ENCODE measurements at places on chromosomes 16 and 17.
A peak's percentile ranks its signal among the peaks of the same experiment; 100 is the strongest.

DNA sequence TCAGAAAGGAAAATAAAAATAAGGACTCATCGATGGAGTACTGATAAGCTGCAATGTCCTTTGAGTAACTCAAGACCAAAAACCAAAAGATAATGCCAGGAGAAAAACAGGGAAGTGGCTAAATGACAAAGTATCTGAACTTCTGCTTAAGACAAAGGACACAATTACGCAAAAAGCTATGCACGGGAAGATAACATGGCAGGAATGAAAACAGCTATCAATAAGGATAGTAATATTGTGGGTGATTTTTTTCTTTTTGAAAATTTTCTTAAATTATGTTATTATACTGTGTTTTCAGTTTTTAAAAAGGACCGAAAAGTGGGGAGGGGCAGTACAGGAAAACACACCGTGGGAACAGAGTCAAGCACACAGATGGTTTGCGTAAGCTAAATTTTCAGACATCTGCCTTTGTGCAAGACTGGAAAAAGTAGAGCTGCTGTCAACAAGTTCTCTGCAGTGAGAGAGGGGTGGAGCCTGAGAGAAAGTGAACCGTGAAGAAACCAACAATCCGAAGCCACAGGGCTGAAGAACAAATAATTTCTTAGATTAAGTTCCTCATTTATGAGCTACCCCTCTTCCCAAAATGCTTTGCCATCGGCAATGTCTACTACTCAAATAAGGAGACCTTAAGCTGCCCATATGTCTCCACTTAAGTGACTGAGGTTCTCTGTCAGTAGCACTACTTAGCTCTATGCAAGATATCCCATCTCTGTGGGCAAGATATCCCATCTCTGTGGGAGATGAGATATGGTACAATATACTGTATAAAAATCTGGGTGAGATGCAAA lies 99.9 kb upstream of the CORO6 start:
- no peak for DNase-seq

- no peak for DNase-seq
Measured at GRCh38 chr17:7552621-7553051, 3.8 kb downstream of the TNFSF12 start.

- DNase-seq = no peak
Measured at GRCh38 chr16:79876332-79876730, 275.8 kb upstream of the MAF start.

DNA sequence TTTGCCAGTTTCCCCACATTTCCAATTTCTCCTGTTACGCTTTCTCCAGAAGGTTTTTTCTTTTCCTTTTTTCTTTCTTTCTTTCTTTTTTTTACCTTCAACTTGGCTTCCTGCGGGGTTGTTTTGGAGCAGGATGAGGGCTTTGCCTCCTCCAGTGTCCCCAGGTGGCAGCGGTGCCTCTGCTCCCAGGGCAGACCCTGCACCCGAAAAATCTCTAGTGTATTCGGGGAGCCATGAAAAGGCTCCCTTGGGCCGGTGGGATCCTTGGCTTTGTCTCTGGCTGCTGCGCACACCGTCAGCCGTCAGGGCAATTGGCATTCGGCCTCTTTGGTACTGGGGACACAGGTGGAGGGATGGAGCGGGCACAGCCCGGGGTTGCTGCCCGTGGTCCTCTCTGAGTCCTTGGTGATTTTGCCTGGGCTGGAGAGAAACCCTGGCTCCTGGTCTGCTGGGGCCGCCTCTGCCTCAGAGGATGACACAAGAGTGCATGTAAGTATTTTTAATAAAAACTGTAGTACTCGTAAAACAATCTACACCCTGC lies 846 bp downstream of the ITGB3 start:
- DNase-seq = no peak

GRCh38 chr17:56786989-56787482 lies 46.7 kb downstream of the C17orf67 start:
- peak; percentile 66 for DNase-seq

DNA sequence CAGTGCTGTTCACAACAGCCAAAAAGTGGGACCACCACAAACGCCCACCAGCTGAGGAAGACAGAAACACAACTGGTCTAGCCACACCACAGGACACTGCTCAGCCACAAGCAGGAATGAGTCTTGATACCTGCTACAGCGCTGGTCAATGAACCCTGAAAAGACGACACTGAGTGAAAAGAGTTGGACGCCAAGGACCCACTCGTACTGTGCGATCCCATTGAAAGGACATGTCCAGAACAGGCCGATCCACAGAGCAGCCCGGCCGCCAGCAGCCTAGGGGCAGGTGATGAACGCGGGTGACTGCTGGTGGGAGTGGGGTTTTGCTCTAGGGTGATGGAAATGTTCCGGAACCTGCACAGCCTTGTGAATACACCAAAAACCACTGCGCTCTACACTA lies 10.6 kb upstream of the SLC38A8 start:
- DNase-seq = no peak

DNA sequence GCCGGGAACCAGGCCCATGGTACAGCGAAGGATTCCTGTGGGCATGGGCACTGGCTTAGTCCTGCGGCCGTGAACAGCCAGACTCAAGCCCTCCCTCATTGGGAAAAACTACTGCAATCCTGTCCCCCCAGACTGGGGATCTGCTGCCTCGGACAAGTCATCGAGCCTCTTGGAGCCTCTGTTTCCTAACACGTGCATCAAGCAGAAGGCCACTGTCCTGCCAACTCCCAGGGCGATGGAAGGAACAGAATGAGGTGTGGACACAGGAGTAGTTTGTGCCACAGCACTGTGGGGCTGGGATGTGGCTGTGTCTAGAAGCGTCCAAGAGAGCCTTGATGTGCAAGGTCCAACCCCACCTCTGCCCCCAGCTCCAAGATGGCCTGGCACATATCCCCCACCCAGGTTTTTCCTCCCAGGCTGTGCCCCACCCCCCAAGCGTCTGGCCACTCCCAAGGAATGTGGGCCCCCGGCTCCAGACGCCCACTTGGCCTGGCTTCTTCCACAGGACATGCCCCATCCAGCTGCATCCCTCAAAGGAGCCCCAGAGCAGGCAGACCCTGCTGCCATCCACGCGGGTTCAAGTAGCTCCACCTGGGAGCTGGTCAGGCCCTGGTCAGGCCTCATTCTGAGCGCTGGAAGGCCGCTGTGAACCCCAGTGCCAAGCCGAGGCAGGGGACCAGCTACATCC lies 3.4 kb downstream of the CAMKK1 start:
- no peak for DNase-seq

GRCh38 chr17:75516619-75517296 lies 430 bp downstream of the TSEN54 start:
- DNase-seq = no peak

- DNase-seq = no peak
Measured at GRCh38 chr17:17028059-17028877, 14.0 kb upstream of the MPRIP start.

DNA sequence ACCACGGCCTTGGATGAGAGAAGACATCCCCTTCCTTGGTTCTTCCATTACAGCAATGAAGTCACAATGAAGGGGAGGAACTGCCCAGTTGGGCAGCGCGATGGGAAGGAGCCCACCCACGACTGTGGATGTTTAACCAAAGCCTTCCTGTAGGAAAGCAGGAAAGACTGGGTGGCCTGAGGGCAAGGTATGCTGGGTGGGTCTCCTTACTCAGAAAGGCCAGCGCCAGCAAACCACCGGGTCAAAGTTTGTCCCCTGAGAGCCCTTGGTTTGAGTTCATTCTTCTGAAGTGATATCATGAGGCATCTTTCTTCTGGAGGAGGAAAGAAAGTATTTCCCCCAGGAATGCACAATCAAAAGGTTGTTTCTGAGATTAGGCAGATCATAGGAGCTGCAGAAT lies 105.2 kb downstream of the C16orf95 start:
- DNase-seq = no peak

DNA sequence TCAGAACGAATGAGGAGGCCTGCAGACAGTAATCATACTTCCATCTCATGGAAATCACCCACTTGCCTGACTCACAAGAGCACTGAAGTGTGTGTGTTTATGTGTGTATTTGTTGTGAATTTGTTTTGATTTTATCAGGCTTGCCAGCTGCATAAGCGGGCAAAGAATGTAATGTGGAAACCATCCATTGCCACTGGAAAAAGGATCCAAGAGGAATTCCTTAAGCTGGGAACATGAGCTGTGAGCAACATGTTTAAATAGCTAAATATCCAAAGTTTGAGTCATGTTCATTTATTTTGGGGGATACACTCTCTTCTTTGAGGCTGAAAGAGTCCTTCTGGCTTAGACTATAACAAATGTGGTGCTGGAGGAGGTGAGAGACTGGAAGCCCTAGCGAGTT lies 198.4 kb upstream of the TBX2 start:
- DNase-seq = no peak

DNA sequence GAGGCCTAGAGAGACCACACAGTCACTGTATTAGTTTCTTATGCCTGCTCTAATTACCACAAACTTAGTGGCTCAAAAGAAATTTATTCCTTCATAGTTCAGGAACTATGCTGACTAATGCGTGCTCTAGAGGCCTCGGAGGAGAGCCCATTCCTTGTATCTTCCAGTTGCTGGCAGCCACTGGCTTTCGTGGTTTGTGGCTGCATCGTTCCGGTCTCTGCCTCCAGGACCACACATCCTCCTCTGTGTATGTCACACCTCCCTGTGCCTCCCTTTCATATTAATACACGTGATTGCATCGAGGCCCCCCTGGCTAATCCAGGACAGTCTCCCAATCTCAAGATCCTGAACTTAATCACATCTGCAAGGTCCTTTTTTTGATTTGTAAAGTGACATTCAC lies 16.9 kb upstream of the MYLK3 start:
- DNase-seq = no peak

- DNase-seq = no peak
Measured at GRCh38 chr17:81020443-81020766, 14.5 kb upstream of the BAIAP2 start.

- no peak for DNase-seq
Measured at GRCh38 chr17:47224966-47225365, 15.8 kb downstream of the MYL4 start.

DNA sequence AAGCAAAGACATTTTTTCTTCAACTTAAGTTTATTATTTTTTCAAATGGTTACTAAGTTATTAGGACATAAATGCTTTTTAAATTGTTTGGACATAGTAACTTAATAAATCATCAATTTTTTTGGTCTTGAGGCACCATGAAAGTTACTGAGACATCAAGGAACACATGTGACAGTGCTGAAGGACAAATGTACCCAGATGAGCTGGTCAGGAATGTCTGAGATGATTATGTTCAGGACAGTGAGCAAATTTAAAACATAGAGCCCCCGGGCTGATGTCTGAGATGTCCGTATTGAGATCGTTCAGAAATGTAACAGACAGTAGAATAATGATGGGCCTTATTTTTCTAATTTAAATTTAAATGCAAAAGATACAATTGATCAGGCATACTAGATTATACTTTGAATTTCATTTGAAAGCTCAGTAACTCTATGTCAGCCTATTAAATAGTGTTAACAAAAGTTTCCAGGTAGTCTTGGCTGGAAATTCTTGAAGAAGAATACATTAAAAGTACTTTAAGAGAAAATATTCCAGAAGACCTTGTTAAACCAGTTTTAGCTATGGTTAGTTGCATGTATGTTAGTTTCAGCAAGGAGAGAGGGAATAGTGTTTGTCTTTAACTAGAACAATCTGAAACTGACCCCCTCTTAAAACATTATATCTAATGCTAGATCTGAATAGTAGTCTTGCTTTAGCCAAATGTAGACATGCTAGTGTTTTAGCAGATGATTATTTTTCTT lies 36.4 kb downstream of the SEC14L1 start:
- DNase-seq = no peak
